ENCODE measurements at places on chromosomes 2 and 18.

DNA sequence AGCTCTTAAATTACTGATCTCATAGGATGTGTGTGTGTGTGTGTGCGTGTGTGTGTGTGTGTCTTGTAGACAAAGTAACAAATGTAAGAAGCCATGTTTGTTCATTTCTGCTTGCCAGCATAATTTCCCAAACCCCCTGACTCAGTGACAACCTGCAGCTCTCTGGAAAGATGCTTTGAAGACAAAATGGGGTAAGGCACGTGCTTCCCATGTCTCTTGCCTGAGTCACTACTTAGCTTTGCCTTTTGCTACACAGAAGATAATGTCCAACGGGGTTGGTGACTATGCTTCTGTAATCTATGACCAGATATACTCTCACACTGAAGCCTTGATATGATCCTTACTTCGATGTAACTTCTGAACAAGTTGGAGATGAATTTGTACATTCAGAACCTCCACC lies 332.0 kb downstream of the SLC4A3 start:
- no peak for DNase-seq

GRCh38 chr2:129611471-129611870 lies 368.0 kb upstream of the RAB6C start:
- DNase-seq, result no peak

- DNase-seq, result no peak
Measured at GRCh38 chr2:61853086-61853846, 594 bp downstream of the FAM161A start.

DNA sequence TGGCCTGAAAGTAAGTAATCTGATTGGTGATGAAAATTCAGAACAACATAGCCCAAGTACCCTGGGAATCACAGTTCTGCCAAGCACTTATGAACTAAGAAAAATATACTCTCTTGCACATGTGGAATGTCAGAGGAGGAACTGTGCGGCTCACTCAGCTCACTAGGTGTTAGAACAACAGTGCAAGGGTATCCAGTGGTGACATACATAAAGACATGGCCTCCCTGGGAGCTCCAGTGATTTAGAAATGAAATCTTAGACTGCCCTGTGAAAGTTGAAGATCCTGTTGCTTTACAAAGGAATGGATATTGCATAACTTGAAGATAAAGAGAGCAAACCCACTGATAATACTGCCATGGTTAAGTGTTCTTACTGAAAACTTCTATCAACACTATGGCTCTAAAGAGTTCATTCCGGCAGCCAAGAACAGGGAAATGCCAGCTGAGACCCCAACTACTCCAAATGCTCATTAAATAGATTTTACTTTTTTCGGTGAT lies 246.2 kb downstream of the ARHGAP15 start:
- DNase-seq, result no peak

GRCh38 chr2:227960317-227960716 lies 88.9 kb downstream of the DAW1 start:
- no peak for DNase-seq

DNA sequence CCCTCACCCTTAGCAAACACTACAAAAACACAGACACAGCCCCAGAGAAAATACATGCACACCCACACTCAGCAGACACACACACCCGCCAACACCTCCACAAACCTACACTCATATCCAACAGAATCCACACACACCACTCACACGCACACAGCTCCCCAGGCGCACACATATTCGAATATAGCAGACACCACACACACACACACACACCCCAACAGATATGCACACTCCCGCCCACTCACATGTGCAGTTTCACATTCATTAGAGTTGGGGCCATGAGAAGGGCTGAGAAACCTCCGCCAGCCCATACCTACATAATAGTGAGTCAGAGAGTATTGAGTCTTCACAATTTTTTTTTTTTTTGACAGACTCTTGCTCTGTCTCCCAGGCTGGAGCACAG lies 29.4 kb upstream of the NOTO start:
- no peak for DNase-seq

DNA sequence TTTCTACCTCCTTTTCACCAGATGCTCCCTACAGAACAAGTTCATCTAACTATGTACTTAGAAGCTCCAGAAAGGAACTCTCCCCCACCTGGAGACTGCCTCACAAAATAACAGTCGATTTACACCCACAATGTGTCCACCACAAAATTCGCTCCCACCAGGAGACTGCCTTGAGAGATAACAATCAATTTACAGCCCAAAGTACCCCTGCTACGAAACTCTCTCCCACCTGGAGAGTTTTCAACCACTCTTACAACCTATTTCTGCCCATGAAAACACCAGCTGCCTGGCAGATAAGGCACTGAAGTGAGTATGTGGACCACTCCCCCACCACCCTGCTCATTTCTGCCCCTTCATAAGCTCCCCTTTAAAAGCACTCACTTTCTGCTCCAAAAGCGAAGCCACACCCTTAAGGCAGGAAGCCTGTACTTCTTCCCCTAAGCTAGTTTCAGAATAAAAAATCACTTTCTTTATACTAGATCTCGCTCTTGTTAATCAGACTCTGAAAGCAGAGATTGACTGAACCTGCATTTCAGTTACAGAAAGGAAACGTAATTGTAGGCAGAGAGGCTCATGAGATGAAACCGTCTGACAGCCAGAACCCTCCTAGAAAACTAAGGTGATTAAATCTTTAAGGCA lies 94.4 kb upstream of the RBBP8 start:
- no peak for DNase-seq

DNA sequence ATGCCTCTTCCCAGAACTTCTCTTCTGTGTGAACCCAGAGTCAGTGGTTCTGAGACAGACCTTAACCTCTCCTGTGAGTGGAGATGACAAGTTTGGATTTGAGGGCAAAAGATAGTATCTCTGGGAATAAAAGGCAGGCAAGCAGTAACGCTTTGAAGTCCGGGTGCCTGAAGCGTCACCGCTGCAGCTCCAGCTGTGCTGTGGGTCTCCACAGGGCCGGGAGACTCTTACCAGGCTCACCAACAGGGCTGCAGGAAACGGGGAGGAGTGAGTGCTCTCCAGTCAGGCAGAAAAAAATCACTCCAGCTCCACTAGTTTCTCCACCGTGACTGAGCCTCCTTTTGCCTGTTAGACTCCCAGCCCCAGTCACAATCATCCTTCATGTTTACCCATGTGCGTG lies 79.7 kb upstream of the MAP4K4 start:
- no peak for DNase-seq

- DNase-seq, result no peak
Measured at GRCh38 chr2:203360833-203361430, 32.7 kb downstream of the ABI2 start.

DNA sequence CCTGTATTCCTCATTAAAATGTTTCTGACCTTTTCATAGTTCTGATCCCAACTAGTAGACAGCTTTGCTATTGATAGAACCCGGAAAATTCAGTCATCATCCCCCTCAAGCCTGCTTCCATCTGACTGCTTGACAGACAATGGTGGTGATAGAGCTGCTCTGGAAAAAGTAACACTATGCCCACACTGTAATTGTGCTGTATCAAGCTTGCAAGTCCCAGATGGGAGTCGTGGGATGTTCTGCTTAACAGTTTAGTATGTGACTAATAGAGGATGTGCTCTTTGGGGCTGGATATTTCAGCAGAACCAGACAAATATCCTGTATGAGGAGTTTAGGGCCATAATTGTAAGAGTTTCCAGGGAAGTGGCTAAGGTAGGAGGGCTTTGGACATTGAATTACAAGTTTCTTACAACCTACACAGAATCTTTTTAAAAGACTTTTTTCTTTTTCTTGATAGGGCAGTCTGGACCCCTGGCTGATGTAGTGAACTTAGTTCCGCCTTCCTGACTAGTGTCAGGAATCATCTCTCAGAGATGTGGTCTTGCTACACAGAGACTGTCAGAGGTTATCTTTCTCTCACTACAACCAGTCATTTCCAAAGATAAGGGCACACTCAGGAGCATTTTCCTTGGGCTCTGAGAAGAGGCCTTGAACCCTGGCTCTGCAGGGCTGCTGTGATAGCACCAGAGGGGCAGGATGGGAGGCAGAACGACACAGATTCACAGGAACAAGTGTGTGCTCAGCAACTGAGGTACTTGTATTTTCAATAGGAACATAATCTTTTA lies 158.0 kb upstream of the RBMS1 start:
- no peak for DNase-seq

GRCh38 chr2:217048730-217049129 lies 188.9 kb upstream of the TNP1 start:
- no peak for DNase-seq

- DNase-seq, result no peak
Measured at GRCh38 chr18:49725809-49726674, 87.3 kb downstream of the ACAA2 start.

DNA sequence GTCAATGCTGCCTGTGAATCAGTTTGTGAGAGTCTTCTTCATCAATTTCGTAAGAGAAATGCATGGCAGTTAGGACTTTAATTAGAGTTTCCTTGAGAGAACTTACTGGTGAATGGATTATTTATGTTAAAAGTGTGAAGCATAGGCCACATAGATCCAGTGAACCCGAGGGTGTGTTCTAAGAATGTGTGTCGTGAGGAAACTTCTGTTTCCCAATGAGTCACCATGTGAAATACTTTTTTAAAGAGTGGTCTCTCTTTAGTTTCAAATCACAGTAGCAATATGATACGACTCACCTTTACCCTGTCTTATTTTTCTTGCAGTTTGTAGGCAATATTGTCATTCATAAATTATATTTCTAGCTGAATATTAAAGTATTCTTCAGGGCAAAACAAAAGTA lies 18.5 kb downstream of the THSD7B start:
- no peak for DNase-seq

GRCh38 chr2:224163566-224164307 lies 124.7 kb upstream of the SERPINE2 start:
- no peak for DNase-seq

DNA sequence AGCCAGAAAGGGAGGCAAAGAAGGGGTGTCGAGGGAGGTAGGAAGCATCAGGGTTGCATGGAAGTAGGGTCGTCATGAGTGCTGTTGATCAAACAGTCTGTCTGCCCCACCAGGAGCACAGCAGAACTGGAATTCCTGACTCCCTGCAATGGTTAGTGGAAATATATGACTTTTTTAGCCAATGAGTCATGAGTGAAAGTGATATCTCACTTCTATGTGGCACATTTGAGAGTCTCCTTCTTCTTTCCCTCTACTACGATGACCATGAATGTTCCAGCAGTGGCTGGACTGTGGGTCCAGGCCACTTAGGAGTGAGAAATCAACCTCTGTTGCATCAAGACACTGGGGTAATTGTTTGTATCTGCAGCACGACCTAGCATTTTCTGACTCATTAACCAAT lies 199.5 kb downstream of the TTC32 start:
- no peak for DNase-seq

GRCh38 chr2:197939787-197940186 lies 135.4 kb downstream of the PLCL1 start:
- no peak for DNase-seq

DNA sequence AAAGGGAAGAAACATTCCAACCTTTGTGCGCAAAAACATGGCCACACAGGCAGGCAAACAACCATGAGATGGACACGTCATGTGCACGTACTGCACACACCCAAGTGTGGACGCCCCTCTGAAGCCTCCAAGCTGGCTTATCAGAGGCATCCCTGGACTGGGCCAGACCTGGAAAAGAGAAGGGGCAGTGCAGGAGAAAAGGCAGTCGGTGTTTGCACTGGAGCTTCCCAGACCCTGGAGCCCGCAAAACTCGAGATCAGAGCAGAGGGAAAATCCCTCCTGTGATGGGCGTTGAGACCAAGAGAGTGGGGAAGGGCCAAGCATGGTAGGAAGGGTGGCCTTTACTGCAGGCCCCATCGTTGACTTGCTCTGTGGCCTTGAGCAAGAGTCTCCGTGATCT lies 269.5 kb downstream of the CYRIA start:
- no peak for DNase-seq

GRCh38 chr2:83282841-83283240 lies 1176.2 kb downstream of the SUCLG1 start:
- no peak for DNase-seq

DNA sequence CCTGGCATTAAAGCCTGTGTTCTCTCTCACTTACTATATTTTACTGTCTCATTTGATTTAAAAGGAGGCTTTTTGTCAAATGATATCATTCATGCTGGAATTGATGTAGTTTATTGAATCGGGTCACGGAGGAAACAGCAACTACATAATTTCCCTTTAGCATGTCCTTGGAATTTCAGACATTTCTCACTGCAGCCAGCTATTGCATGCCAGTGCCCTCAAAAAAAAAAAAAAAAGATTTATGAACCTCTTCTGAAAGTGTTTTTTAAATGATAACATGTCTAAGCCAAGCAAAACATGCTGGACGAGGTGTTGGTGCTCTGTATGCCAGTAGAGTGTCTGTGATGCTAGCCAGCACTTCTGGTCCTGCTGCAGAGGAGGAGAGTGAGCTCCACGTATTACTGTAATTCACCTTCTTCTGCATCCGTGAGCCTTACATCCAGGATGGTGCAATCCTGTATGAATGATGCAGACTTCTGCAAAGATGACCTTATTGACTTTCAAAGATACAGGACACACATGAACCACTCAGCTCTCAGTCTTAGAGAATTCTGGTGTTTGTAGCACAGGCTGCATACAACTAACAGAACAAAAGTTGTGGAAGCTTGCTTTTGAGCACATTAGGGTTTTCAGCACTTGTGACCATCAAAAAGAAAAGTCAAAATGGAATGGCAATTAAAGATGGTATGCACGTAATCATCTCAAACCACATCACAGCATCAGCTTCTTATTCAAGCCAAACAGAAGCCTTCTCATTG lies 31.1 kb downstream of the UGP2 start:
- no peak for DNase-seq

- no peak for DNase-seq
Measured at GRCh38 chr2:215171151-215171550, 32.7 kb upstream of the ABCA12 start.

- DNase-seq, result no peak
Measured at GRCh38 chr18:32420084-32420750, 50.5 kb downstream of the GAREM1 start.

DNA sequence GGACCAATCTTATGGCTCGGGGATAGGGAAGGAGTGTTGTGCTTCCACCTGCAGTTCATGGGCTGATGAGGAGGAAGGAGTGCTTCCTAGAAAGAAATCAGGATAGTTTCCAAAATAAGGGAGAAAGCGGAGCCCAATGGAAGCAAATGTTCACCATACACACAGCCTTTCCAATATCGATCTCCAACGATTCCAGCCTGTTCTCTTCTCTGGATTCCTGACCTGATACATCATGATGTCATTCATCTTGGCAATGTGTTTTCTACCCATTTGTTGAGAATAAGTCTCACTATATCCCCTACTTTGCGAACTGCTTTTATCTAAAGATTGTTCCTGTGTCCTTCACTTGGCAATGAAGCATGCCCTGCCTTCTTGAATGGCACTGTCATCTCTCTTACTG lies 205.3 kb upstream of the SIX2 start:
- no peak for DNase-seq

GRCh38 chr2:233830111-233830802 lies 24.1 kb downstream of the HJURP start:
- DNase-seq, result no peak

- no peak for DNase-seq
Measured at GRCh38 chr18:24432618-24433017, 6.1 kb downstream of the IMPACT start.

GRCh38 chr18:73774811-73775509 lies 372.7 kb downstream of the FBXO15 start:
- no peak for DNase-seq

GRCh38 chr2:69600425-69600824 lies 43.1 kb downstream of the AAK1 start:
- no peak for DNase-seq

GRCh38 chr2:56713161-56713676 lies 529.4 kb downstream of the CCDC85A start:
- no peak for DNase-seq
